ENCODE measurements at places on chromosomes 16 and 17. TPM values are rescaled to one million over a fixed set of nuclear protein-coding genes. Genes with fewer than 3 reads are reported as not detected.

C17orf78 gene
- not detected for total RNA-seq

DNA sequence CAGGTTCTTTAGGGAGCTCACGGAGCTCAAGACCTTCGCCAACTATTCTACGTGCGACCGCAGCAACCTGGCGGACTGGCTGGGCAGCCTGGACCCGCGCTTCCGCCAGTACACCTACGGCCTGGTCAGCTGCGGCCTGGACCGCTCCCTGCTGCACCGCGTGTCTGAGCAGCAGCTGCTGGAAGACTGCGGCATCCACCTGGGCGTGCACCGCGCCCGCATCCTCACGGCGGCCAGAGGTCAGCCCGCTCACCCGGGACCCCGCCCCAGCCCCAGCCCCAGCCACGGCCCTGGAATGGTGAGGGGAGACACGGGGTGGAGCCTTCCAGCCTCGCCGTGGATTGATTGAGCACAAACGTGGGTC is 13.5 kb downstream of the SARM1 start:
- DNase-seq: no peak

DNA sequence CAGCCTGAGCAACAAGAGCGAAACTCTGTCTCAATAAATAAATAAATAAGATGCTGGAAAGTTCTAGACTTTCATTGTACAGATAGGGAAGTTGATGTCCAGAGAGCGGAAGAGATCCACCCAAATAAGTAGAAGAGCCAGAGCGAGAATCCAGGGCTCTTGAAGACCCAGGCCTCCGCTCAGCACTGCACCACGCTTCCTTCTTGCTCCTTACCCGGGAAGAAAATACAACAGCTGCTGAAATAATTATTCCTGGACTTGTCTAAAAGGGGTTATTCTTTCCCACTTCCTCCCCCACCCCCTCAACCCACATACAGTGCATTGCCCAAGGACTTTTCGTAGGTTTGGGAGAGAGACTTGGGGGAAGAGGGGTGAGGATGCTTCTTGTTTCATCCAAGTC is 26.7 kb downstream of the CDK5RAP3 start:
- no peak for DNase-seq

PPM1D gene
- 16.2 TPM for total RNA-seq

GRCh38 chr16:74982256-74982655 is 2.7 kb downstream of the WDR59 start:
- DNase-seq: no peak

DNA sequence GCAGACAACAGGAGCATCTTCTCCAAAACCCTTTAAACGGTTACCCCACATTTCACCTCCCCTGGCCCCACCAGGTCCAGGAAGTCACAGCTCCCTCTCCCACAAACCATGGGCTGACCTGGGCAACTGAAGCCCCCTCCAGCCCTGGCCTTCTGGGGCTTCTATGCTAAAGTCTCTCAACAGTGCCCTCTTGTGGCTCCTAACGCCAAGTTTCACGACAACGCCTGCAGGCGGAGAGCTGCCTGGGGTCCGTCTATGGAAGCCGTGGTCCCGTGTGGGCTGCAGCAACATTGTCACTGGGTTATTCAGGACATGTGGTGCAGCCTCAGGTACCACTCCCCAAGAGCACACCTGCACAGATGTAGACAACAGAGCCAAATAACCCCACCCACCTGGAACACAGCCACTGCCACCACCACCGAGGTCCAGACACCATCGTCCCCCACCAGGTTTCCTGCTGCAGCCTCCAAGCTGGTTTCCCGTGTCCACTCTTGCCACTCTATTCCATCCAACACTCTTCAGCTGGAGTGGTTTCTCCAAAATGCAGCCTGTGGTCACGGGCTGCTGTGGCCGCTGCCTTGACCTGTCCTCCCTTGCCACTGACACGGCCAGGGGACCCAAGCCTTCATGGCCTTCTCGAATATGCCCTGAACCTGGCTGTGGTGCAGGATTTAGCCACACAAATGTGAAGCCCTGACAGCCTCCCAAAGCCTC is 19.1 kb downstream of the C16orf95 start:
- no peak for DNase-seq

CTRB2 gene
- not detected for total RNA-seq

GRCh38 chr16:88769617-88770460 is 15.2 kb downstream of the PIEZO1 start:
- no peak for DNase-seq

SMIM22 gene
- not detected for total RNA-seq

Measured in occipital lobe (tissue), 3 donors.